Stimulated activated CD8-positive, alpha-beta memory T cell treated with anti-CD3 and anti-CD28 coated beads, Interleukin-15, amount 100 ng/mL, for 48 hours (primary cell): ENCODE measurements at places on chromosomes 4 and X.
A peak's percentile ranks its signal among the peaks of the same experiment; 100 is the strongest.

DNA sequence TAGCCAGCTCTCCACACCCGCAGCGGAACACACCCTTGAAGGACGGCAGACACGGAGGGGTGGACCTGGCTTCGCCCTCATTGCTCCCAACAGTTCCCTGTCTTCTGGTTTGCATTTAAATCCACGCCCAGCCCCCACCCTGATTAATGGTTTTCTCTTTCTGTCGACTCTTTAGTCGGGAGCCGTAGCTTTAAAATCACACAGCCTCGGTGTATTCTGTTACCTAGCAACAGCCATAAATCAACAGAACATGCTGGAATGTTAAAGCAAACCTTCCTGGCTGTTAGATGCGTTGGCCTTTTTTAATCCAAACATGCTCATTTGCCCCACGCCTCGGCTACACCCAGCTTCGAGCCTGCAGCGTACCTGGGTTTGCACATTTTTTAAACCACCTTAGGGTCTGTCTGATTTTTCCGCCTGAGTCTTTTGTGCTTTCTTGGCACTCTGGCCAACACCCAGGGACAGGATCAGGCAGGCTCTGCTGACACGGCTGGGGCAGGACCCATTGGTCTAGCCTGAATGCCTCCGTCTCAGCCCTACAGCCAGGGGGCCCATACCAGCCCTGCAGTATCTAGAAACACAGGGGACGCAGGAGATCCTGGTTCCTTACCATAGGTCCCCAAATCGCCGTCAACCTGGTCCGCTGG lies 21.4 kb upstream of the PPP2R2C start:
- DNase-seq, result no peak

- no peak for DNase-seq
These were observed 4.1 kb downstream of the SLC39A8 start for GRCh38 chr4:102341201-102341600.

GRCh38 chrX:17737986-17738713 lies 857 bp downstream of the SCML1 start:
- DNase-seq, result peak; percentile 3

DNA sequence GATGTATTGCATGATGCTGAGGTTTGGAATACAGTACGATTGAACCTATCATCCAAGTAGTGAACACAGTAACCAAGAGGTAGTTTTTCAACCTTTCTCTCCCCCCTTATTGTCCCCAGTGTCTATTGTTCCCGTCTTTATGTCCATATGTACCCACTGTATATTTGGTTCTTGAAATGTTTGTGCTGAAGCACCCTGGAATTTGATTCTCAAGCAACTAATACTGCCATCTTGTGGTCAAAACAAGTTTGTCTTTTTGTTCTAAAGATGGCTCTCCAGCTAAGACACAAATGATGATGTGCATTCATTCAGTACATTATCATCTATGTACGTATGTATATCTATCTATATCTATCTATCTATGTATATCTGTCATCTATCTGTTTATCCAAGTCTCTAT lies 33.5 kb upstream of the DCX start:
- no peak for DNase-seq

DNA sequence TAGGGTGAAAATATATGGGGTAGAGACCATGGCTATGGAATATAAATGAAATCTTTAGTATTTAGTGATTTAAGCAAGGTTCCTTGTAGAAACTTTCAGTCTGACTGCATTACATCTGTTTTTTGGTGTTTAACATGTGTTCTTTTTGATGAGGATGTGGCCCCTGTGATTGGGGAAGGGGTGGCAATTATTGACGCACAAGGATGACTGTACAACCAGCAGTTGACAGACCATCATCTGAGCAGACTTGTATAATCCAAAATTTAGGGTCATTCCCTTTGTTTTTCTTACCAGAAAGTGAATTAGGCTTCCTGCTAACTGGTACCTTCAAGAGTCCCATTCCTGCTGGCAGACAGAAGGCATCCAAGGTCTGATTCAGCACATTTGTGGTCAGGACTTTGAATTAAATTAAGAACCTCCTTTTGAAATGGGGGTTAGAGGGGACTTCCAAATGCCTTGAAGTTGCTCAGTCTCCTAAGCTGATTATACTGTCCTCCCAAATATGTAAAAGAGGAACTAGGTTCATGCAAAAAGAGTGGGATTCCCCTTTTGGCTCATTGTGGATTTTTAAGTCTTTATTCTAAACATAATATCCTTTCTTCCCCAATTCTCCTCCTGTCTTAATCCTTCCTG lies 112.4 kb upstream of the CXCL13 start:
- DNase-seq, result no peak

- no peak for DNase-seq
These were observed 72.1 kb downstream of the LRP2BP start for GRCh38 chr4:185323606-185324005.

GRCh38 chr4:83552924-83553323 lies 17.0 kb downstream of the GPAT3 start:
- no peak for DNase-seq
